Stimulated activated CD8-positive, alpha-beta memory T cell treated with anti-CD3 and anti-CD28 coated beads, Interleukin-7, amount 100 ng/mL, for 48 hours (primary cell): ENCODE measurements at places on chromosomes 12 and 14.

GRCh38 chr14:35401422-35402265 lies 2.9 kb downstream of the NFKBIA start:
- DNase-seq = no peak

DNA sequence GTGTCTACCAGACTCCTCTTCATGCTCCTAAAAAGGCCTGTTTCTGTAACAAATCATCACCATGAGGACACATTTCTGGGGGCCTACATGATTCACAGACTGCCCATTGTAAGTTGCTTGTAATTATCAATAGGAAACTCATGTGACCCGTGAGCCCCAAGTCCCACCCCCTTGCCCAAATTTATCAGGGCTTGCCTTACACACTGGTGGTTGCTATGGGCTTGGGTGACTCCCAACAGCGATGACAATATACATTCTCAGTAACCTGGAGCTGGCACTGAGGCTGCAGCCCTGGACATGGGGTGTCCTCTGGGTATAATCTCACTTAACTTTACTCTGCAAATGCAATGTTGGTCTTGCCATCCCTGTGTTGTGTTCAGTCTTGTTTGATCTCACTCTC lies 149.2 kb downstream of the NRXN3 start:
- DNase-seq = no peak

DNA sequence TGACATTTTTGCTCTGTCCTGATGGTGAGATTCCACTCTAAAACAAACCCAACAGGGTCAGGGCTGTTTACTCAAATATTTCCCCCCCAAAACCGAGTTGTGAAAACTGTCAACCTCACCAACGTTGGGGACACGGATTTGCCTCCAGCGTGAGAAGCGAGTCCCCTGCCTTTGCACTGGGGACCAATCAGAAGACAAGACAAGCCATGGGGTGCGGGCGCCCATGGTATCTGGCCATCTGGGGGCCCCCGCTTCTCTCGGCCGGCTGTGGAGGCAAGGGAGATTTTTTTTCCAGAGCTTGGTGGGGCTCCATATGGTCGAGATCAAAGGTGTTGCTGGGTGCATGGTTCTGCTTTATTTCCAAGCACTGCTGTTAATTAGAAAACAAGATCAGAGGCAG lies 272.1 kb downstream of the BCL11B start:
- no peak for DNase-seq

- DNase-seq = peak; percentile 22
These were observed 19.5 kb downstream of the PSMC1 start for GRCh38 chr14:90275820-90276219.

DNA sequence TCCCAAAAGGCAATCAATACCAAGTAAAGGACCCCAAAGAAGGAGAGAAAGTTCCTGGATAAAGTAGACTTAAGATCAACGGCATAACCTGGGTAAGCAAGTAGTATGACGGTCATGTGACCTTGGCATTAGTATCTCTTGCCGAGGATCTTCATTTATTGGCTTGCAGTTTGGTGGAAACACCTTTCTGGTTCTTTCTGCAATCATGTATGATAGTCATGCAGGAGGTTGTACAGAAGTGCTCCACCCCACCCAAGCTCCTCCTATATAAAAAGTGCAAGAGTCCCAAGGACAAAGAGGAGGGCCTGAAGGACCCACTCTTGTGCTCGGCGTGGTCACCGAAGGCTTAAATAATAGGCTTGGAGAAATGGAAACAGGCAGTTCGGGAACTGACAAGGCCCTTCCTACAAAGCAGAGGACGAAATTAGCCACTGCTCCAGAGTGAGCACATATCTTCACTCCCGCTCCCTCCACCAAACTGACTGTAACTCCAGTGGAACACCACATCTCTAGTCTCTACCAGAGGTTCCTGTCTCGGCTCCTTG lies 750 bp downstream of the CS start:
- no peak for DNase-seq

GRCh38 chr14:30998100-30998706 lies 27.2 kb upstream of the AP4S1 start:
- no peak for DNase-seq

GRCh38 chr14:33056213-33056612 lies 117.5 kb downstream of the NPAS3 start:
- DNase-seq = no peak

DNA sequence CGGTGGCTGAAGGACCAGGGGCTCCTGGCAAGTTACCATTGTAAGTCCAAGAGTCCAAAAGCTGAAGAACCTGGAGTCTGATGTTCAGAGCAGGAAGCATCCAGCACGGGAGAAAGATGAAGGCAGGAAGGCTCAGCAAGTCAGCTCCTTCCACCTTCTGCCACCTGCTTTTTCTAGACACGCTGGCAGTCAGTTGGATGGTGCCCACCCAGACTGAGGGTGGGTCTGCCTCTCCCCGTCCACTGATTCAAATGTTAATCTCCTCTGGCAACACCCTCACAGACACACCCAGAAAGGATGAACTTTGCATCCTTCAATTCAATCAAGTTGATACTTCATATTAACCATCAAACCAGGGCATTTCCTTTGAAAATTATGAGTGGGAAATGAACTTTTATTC lies 1272.4 kb upstream of the TMEM132C start:
- DNase-seq = no peak

- DNase-seq = no peak
These were observed 35.0 kb downstream of the GIT2 start for GRCh38 chr12:109961201-109961600.

GRCh38 chr14:101276309-101277091 lies 284.8 kb upstream of the DIO3 start:
- DNase-seq = no peak

GRCh38 chr14:34374998-34375740 lies 86.9 kb downstream of the SPTSSA start:
- no peak for DNase-seq

DNA sequence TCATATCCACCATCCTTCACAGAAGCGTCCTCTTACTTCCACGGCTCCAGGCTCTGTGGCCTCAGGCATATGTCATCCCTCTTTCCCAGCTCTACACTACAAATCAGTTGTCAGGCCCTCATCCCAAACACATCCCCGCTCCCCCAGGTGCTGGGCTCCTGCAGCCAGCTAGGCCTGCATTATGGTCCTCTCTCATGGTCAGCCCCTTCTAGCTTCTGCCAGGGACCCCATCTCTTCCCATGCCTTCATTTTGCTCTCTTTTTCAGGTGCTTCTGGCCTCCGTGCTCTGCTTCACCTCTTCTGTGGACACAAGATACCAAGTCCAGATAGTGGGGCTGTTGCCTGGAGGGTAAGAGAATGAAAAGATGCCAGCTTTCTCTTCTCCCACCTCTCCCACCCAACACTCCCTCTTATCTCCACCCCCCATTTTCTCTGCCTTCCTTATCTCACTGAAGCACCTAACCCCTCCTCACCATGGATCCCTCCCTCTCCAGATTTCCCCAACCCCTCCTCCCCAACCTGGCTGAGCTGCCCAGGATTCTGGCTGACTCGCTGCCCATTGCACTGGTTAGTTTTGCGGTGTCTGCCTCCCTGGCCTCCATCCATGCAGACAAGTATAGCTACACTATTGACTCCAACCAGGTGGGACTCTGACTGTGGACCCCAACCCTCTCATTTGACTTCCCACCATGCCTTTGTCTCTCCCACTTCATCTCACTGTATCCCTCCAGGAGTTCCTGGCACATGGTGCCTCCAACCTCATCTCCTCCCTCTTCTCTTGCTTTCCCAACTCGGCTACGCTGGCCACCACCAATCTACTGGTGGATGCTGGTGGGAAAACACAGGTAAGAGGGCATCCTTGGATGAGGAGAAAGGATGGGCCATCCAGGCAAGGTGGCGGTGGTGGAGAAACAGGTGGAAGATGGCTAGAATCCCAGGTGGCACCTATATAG lies 10.4 kb downstream of the B4GALNT1 start:
- no peak for DNase-seq

GRCh38 chr12:57148469-57149244 lies 1.2 kb upstream of the LRP1-AS start:
- DNase-seq = no peak

GRCh38 chr14:77554207-77554606 lies 55.6 kb upstream of the ISM2 start:
- no peak for DNase-seq

GRCh38 chr12:84134797-84135366 lies 777.7 kb downstream of the SLC6A15 start:
- DNase-seq = no peak

DNA sequence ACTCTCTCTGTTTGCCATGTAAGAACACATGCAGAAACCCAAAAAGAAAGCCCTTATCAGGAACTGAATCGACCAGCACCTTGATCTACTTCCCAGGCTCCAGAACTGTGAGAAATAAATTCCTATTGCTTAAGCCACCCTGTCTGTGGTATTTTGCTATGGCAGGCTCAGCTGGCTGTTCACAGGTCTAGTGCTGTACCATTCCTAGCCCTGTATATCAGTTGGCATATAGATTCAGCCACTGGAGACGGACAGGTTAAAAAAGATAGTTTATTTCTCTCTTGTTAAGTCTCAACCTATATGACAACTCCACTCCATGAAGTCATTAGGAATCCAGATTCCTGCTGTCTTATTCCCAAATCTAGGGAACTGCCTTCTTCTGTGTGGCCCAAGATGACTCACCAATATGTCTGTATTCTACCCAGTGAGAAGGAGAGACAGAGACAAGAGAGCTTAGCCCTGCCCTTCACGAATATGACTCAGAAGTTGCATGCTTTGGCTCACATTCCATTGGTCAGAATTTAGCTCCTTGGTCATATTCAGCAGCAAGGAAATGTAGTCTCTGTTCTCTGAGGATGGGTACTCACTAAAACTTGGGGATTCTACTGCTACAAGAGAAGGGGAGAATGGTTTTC lies 57.0 kb downstream of the PLEKHG7 start:
- DNase-seq = no peak

DNA sequence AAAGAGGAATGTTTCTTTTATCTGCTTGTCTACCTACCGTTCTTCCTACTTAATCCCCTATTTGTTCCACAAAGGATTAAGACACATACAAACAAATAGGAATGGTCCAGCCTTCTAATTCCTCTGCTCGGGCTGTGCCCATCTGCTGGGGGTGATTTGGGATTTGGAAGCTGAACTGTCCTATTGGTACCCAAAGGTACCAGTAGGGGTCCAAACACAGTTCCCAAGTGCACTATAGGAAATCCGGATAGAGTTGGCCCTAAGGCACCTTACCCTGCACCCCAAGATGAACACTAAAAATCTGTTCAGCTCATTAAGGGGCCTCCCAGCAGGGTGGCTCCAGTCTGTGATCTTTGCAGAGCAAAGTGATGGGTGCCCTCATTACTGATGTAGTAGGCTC lies 566.9 kb downstream of the NRXN3 start:
- DNase-seq = no peak

- DNase-seq = no peak
These were observed 139.4 kb downstream of the MON2 start for GRCh38 chr12:62605981-62606380.

- DNase-seq = no peak
These were observed 1.9 kb downstream of the LRRK2 start for GRCh38 chr12:40226705-40227104.

- DNase-seq = no peak
These were observed 81.2 kb upstream of the ATF7IP start for GRCh38 chr12:14284184-14284722.
